ENCODE measurements at places on chromosomes 5 and 9. TPM values are rescaled to one million over a fixed set of nuclear protein-coding genes. Genes with fewer than 3 reads are reported as not detected.

DNA sequence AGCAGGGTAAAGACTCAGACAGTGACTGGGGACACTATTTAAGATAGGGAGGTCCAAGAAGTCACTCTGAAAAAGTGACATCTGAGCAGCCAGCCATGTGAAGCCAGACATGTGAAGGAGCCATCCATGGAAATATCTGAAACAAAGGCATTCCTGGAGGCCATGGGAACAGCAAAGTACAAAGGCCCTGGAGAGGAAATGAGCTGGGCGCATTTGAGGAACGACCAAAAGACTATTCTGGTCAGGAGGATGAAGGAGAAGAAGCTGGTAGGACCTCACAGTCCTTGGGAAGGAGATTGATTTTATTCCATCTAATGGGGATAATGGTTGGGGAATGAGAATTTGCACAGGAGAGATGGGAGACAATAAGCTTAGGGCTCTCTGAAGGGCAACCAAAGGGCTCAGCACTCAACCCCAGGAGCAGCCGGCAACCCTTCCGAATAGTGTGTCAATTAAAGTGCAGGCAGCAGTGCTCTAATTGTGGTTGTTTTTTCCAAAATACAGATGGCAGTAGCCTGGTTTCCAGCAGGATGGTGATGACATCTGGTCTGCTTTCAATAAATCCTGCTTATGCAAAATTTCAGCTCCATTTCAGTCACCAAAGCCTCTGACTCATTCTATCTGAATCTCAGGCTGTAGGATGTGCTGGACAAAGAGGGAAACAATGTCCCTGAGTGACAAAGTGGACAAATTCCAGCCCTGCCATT lies 26.7 kb downstream of the FOXI1 start:
- no peaks in the 10 kb centered on the region for H3K36me3 ChIP-seq
- H3K4me3 ChIP-seq, result no peak overlapping the region
- H3K4me1 ChIP-seq, result no peaks in the 10 kb centered on the region
- H3K27me3 ChIP-seq, result no peaks in the 10 kb centered on the region
- no peak overlapping the region for H3K27ac ChIP-seq
- DNase-seq, result no peak

DNA sequence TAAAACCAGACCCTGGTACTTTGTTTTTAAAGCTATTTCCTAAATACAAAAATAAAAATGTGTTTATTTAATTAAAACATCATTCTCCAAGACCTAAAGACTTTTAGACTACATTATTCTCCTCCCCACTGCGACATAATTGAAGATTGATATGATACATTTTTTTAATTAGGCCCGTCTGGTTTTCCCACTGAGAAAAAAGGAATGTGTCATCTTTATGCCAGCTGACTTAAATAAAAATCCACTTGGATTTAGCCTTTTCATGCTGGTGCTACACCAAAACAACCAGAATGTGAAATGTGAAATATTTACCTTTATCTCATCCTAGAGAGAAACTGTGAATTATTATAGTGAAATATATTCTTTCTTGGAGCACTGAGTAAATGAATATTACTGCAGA lies 155.5 kb upstream of the PPP1R2B start:
- H3K27ac ChIP-seq, result no peak overlapping the region
- DNase-seq, result no peak
- no peak overlapping the region for H3K4me3 ChIP-seq
- H3K27me3 ChIP-seq, result no peaks in the 10 kb centered on the region
- H3K36me3 ChIP-seq, result no peaks in the 10 kb centered on the region

- DNase-seq, result no peak
- H3K4me1 ChIP-seq, result peaks cover 16% of the 10 kb centered on the region
- H3K27me3 ChIP-seq, result no peaks in the 10 kb centered on the region
- no peak overlapping the region for H3K4me3 ChIP-seq
- H3K36me3 ChIP-seq, result no peaks in the 10 kb centered on the region
Observed at GRCh38 chr9:14170392-14170931, 143.5 kb downstream of the NFIB start.

DNA sequence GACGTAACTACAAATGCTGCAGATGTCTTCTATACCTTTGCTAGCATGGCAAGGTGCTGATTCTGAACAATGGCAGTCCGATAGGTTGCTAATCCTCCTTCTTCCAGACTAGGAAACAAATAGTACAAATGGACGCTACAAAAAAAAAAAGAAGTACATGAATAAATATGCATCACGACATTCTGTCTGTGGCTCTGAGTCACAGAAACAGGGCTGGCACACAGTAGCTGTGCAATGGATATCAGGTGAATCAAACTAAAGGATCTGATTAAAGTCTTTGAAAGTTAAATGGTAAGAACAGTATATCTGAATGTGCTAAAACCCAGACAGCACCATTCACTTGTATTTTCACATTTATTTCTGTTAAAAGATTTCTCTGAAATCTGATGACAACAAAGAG lies 96.2 kb downstream of the DROSHA start:
- H3K4me3 ChIP-seq, result no peak overlapping the region
- no peaks in the 10 kb centered on the region for H3K27me3 ChIP-seq
- DNase-seq, result no peak
- H3K4me1 ChIP-seq, result no peaks in the 10 kb centered on the region
- peaks cover 71% of the 10 kb centered on the region for H3K36me3 ChIP-seq
- no peak overlapping the region for H3K27ac ChIP-seq

DNA sequence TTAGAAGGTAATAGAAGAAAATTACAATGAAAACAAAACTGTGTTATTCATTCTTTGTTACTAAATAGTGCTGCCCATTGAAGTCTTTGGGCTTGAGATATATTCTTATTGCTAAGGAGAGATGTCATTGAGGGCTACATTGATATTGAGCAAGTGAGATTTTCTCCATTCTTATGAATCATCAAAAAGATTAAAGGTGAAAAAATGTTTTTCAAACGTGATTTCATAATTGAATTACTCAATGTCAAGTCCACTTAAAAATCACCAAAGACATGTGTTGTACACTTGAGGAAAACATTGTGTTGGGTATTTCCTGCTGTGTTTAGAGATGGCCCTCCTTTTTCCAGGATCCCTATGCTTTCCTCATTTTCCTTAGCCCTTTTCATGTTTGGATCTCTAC lies 448.1 kb downstream of the NFIB start:
- no peak for DNase-seq
- H3K27me3 ChIP-seq, result no peaks in the 10 kb centered on the region
- H3K4me3 ChIP-seq, result no peak overlapping the region
- H3K4me1 ChIP-seq, result peaks cover 24% of the 10 kb centered on the region

DNA sequence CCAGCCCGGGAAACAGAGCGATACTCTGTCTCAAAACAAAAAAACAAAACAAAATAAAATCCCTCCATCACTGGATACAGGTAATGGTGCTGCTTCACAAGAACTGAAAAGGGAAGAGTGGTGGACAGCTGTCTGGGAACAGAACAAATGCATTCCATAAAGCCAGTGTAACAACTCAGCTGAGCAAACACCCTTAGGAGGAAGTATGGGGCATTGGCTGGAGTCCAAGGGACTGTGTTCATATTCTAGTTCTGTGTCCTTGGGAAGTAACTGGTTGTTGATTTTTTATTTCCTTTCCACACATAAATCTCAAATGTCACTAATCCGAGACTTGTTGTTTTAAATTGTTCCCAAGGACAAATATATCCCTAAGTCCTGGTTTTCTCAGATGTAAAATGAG lies 38.3 kb downstream of the HTR1A start:
- H3K27ac ChIP-seq, result no peak overlapping the region
- no peaks in the 10 kb centered on the region for H3K27me3 ChIP-seq
- H3K4me1 ChIP-seq, result no peaks in the 10 kb centered on the region

DNA sequence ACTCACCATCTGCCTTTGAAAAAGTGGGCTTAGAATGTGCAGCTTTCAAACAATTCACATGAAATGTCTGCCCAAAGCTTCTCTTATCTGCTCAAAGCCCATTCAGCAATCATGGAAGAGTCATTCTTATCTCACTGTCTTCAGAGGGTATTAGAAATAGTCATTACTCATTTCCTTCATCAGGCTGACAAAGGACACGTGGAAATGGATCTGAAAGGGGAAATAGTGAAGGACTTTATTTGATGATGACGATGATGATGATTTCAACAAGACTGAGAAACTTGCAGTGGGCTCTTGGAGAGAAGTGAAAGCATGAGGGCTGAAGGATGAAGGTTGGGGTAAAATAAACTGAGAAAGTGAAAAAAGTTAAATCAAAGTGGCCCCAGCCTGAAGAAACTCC lies 194.3 kb downstream of the SMARCA2 start:
- no peak overlapping the region for H3K27ac ChIP-seq
- DNase-seq, result no peak
- H3K36me3 ChIP-seq, result no peaks in the 10 kb centered on the region
- H3K4me1 ChIP-seq, result peaks cover 7% of the 10 kb centered on the region

DNA sequence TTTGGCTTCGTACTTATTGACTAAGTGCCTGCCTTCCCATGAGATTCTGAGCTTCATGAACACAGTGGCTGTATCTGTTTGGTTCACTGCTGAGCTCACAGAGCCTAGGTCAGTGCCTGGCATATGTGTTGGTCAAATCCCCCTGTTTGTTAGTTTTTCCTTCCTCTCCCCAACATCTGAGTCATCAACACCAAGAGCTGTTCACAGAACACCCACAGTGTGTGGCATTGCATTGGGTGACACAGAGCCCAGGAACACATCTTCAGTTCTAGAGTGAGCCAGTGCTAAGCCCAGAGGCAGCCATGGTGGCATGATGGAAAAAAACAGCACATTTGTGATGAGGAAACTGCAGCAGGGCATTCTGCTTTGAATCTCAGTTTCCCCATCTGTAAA lies 294.6 kb downstream of the SEC61B start:
- no peaks in the 10 kb centered on the region for H3K27me3 ChIP-seq
- H3K36me3 ChIP-seq, result no peaks in the 10 kb centered on the region
- no peak for DNase-seq
- H3K27ac ChIP-seq, result no peak overlapping the region
- no peaks in the 10 kb centered on the region for H3K4me1 ChIP-seq

- H3K27ac ChIP-seq, result no peak overlapping the region
- no peaks in the 10 kb centered on the region for H3K27me3 ChIP-seq
- DNase-seq, result no peak
- H3K4me1 ChIP-seq, result peaks cover 26% of the 10 kb centered on the region
- peaks cover 2% of the 10 kb centered on the region for H3K36me3 ChIP-seq
- H3K4me3 ChIP-seq, result no peak overlapping the region
Observed at GRCh38 chr5:43573058-43573457, 16.2 kb upstream of the PAIP1 start.

GRCh38 chr5:149079883-149080282 lies 17.0 kb upstream of the SH3TC2 start:
- no peaks in the 10 kb centered on the region for H3K27me3 ChIP-seq
- H3K36me3 ChIP-seq, result no peaks in the 10 kb centered on the region
- no peak overlapping the region for H3K4me3 ChIP-seq
- H3K4me1 ChIP-seq, result no peaks in the 10 kb centered on the region

GRCh38 chr5:66742083-66742895 lies 146.1 kb downstream of the MAST4 start:
- no peaks in the 10 kb centered on the region for H3K36me3 ChIP-seq
- H3K27ac ChIP-seq, result peak overlapping the region; percentile 67
- peak; percentile 28 for DNase-seq
- H3K4me3 ChIP-seq, result no peak overlapping the region

- no peaks in the 10 kb centered on the region for H3K27me3 ChIP-seq
- no peak overlapping the region for H3K27ac ChIP-seq
- H3K4me1 ChIP-seq, result no peaks in the 10 kb centered on the region
- no peak overlapping the region for H3K4me3 ChIP-seq
Observed at GRCh38 chr9:134928436-134929192, 10.9 kb upstream of the FCN1 start.

DNA sequence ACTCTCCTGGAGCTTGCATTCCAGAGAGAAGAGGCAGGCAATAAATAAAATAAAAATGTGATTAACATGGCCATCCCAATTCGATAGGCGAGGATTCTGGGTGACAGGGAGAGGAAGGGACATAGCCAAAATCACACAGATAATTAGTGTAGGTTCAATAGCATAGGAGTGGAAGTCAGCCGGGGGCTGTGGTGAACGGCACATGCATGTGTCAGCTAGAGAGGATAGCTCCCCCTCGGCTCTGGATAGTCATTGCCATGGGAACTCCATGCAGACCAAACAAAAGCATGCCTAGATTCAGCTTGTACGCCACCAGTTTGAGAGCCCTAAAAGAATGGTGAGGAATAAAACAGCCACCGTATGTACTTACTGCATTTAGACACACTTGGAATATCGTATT lies 223.5 kb downstream of the GRIA1 start:
- H3K4me3 ChIP-seq, result no peak overlapping the region
- no peaks in the 10 kb centered on the region for H3K36me3 ChIP-seq
- no peaks in the 10 kb centered on the region for H3K27me3 ChIP-seq
- H3K4me1 ChIP-seq, result no peaks in the 10 kb centered on the region
- DNase-seq, result no peak
- H3K27ac ChIP-seq, result no peak overlapping the region

DNA sequence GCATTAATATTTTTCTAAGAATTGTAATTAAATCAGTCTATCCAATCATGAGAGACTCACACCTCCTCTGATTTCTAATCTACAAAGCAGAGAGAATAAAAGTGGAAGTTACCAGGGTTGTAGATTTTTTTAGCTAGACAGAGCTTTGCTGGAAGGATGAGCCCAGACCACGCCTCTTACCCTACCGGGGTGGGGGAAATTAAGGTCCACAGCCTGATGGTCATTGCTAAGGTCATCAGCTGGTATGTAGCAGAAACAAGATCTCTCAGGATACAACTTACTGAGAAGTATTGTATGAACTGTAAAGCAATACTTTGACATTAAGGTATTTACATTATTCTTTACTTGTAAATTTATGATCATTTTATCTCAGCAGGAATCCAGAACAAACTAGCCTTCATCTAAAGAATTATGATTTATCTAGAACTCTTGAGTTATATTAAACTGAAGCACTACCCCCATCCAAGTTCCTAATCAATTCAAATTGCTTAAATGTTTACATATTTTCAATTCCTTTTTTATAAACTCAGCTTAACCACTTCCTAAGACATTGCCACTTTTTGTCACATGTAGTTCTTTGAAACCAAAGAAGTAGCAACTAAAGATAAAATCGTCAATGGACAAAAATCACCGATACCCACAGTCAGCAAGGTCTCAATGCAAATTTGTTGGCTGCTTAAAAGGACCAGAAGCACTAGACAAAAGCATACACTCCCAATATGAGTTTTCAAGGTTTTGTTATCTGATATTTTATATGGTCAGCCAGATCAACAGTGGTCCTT lies 225.8 kb upstream of the DAPK1 start:
- no peaks in the 10 kb centered on the region for H3K36me3 ChIP-seq
- no peak for DNase-seq
- H3K27me3 ChIP-seq, result no peaks in the 10 kb centered on the region
- H3K4me3 ChIP-seq, result no peak overlapping the region
- H3K27ac ChIP-seq, result no peak overlapping the region
- H3K4me1 ChIP-seq, result peaks cover 26% of the 10 kb centered on the region

C1QTNF3 gene
- total RNA-seq, result 0.81 TPM

SPOUT1 gene
- 15.1 TPM for total RNA-seq

MTAP gene
- 25.5 TPM for total RNA-seq

BASP1 gene
- 3.1 TPM for total RNA-seq

MARVELD2 gene
- total RNA-seq, result 3.8 TPM

RASEF gene
- 0.11 TPM for total RNA-seq

PCDHGB1 gene
- total RNA-seq, result 11.9 TPM

PCDHGB4 gene
- 11.8 TPM for total RNA-seq

CTXN3 gene
- total RNA-seq, result not detected

PJA2 gene
- 85.3 TPM for total RNA-seq

COQ4 gene
- total RNA-seq, result 30.9 TPM

Measured in heart left ventricle (tissue), 16 donors.